ENCODE measurements at places on chromosomes 7 and 10.
A peak's percentile ranks its signal among the peaks of the same experiment; 100 is the strongest.

DNA sequence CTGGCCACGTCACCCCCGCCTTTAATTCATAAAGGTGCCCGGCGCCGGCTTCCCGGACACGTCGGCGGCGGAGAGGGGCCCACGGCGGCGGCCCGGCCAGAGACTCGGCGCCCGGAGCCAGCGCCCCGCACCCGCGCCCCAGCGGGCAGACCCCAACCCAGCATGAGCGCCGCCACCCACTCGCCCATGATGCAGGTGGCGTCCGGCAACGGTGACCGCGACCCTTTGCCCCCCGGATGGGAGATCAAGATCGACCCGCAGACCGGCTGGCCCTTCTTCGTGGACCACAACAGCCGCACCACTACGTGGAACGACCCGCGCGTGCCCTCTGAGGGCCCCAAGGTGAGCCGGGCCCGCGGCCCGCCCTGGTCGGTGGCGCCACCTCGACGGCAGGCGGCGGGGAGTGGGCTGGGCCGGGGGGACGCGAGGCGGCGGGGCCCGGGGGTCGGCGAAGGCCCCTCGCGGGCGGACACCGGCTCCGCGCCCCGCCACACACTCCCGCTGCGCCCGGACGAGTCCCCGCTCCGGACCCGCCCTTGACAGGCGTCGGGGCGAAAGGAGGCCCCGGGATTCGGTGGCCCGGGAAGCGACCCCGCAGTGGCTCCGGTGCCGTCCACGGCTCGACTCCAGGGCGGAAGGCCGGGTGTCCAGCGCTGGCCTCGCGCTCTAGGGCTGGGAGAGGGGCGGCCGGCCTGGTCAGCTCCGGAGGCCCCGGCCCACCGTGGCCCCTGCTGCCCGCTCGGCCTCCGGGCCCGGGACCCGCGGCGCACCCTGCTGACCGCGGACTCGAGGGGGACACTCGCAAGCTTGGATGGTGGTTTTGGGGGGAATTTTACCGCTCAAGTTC lies 557 bp downstream of the BAG3 start:
- H3K36me3 ChIP-seq = no peaks in the 10 kb centered on the region
- no peaks in the 10 kb centered on the region for H3K27me3 ChIP-seq
- DNase-seq = peak; percentile 2
- H3K4me3 ChIP-seq = peak overlapping the region; percentile 90
- H3K27ac ChIP-seq = peak overlapping the region; percentile 74

DNA sequence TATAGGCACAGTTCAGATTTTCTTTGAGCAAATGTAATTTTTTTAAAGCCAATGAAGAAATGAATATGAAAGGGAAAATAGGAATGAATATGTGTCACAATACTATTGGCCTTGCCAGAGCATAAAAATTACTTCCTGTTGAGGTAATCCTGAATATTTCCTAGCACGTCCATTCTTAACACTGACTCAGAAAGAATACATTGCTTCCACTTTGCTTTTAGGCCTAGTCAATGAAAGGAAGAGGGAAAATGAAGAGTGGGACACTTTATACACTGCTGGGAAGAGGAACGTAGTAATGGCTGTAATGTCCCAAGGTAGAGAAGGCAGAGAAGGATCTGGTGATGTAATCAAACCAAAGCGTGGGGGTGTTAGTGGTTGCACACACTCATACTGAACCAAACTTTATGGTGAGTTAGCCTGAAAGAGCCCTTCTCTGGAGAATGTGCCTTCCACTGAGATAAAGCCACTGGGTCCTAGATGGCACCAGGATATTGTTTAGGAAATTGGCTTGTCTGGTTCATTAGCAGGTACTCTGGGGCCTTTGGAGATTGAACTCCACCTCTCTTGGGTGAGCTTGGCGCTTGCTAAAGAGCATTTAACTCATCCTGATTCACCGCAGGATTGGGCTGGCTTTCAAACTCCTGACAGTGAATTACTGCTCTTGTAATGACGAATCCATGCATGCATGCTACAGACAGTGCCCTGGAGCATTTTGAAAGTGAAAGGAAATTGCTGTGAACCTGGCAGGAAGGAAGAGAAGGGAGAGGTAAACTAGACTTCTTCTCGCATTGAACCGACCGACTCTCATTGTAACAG lies 254.9 kb downstream of the KIAA1217 start:
- H3K4me3 ChIP-seq = no peak overlapping the region
- DNase-seq = no peak
- peak overlapping the region; percentile 38 for H3K27ac ChIP-seq
- H3K4me1 ChIP-seq = peaks cover 6% of the 10 kb centered on the region

DNA sequence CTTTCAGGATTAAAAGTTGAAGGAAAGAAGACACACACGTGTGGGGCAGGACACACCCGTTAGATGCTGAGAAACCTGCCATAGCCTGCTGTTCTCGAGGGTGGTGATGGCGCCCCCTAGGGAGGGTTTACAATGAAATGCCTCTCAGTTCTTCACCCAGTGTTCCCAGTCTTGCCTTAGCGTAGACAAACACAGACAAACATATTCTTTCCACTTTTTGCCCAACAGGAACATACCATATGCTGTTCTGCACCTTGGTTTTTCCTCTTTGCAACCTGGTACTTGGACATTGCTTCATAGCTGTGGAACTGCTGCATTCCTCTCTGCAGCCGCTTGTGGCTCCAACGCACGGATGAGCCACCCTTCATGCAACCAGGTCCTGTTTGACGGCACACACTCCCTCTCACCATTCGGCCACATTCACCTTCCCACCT lies 23.3 kb upstream of the HSPA12A start:
- DNase-seq = peak; percentile 25
- peaks cover 57% of the 10 kb centered on the region for H3K27me3 ChIP-seq
- no peak overlapping the region for H3K27ac ChIP-seq

GRCh38 chr10:131960631-131961046 lies 21.1 kb downstream of the BNIP3 start:
- peaks cover 15% of the 10 kb centered on the region for H3K4me1 ChIP-seq
- peaks cover 18% of the 10 kb centered on the region for H3K36me3 ChIP-seq
- no peak overlapping the region for H3K4me3 ChIP-seq
- no peaks in the 10 kb centered on the region for H3K27me3 ChIP-seq
- H3K27ac ChIP-seq = no peak overlapping the region

- no peaks in the 10 kb centered on the region for H3K4me1 ChIP-seq
- no peak overlapping the region for H3K4me3 ChIP-seq
- H3K27ac ChIP-seq = no peak overlapping the region
- DNase-seq = no peak
- H3K36me3 ChIP-seq = no peaks in the 10 kb centered on the region
- H3K27me3 ChIP-seq = no peaks in the 10 kb centered on the region
Observed at GRCh38 chr7:111238886-111239285, 148.0 kb downstream of the LRRN3 start.

DNA sequence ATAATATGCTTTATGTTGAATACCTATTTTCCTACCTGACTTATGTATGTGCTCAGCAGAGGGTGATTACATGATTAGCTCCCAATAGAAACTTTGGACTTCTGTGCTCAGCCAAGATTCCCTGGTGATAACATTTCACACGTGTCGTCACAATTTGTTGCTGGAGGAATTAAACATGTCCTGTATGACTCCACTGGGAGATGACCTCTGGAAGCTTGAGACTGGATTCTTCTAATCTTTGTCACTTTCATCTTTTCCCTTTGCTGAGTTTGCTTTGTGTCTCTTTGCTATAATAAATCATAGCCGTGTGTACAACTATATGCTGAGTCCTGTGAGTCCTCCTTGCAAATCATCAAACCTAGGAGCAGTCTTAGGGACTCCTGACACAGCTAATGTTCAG lies 120.9 kb upstream of the LRRTM3 start:
- no peak overlapping the region for H3K27ac ChIP-seq

GRCh38 chr10:124612611-124613498 lies 131.3 kb downstream of the FAM53B start:
- peaks cover 9% of the 10 kb centered on the region for H3K4me1 ChIP-seq
- H3K4me3 ChIP-seq = no peak overlapping the region
- DNase-seq = no peak
- H3K27me3 ChIP-seq = no peaks in the 10 kb centered on the region
- peak overlapping the region; percentile 88 for H3K27ac ChIP-seq

GRCh38 chr10:106947643-106948042 lies 216.9 kb downstream of the SORCS1 start:
- H3K27ac ChIP-seq = no peak overlapping the region
- H3K4me1 ChIP-seq = no peaks in the 10 kb centered on the region
- no peak for DNase-seq
- H3K27me3 ChIP-seq = no peaks in the 10 kb centered on the region

DNA sequence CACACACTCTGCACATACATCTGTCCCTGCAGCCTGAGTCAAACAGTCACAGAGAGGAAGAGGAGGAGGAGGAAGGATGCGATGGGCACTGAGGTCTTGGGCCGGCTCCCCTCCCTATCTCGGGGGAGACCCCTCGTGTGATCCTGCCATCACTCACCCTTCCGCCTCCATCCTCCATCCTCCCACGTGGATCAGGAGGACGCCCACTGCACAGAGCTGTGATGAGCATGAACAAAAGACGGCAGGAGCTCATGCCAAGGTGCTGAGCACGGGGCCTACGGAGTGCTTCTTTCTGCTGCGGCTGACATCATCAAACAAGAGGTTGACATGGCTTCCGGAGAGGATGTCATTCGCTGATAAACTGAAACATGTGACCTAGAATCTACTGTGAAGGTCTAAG lies 68.0 kb downstream of the DIP2C start:
- DNase-seq = no peak
- H3K4me1 ChIP-seq = no peaks in the 10 kb centered on the region
- H3K27me3 ChIP-seq = peaks cover 54% of the 10 kb centered on the region
- H3K4me3 ChIP-seq = no peak overlapping the region
- no peak overlapping the region for H3K27ac ChIP-seq

- H3K4me3 ChIP-seq = no peak overlapping the region
- H3K27ac ChIP-seq = no peak overlapping the region
- no peaks in the 10 kb centered on the region for H3K4me1 ChIP-seq
- DNase-seq = peak; percentile 13
Observed at GRCh38 chr7:20219446-20220292, 2.5 kb upstream of the MACC1 start.

DNA sequence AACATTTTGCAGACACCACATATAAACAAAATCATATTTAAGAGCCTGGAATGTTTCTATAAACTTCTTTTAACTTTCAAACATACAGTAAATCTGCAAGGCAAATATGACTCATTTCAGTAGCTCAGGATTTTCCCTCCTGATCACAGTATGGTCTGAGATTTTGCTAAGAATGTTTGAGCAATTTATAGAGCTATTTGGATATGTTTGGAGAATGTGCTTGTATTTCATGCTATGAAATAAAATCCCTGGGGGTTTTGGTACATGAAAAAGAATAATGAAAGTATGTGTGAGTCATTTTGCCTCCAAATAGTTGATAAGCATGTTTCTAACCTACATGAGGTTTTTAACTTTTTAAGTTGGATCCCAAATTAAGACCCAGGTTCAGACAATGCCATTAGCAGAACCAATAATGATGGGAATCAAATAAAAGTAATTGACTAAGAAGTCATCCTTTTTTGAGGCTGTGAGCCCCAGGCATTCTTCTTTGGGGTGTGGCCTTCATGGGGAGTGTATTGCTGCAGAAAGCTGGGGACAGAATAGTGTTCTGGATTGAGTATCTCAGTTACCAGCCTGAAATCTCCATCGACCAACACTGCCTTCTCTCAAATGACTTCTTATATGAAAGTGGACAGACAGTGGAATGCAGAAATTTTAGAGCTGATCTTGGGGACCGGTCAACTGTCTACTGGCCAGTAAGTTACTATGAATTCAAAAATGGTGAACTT lies 66.1 kb upstream of the AGBL3 start:
- H3K4me3 ChIP-seq = no peak overlapping the region
- H3K27me3 ChIP-seq = no peaks in the 10 kb centered on the region
- H3K27ac ChIP-seq = no peak overlapping the region
- no peaks in the 10 kb centered on the region for H3K36me3 ChIP-seq

DNA sequence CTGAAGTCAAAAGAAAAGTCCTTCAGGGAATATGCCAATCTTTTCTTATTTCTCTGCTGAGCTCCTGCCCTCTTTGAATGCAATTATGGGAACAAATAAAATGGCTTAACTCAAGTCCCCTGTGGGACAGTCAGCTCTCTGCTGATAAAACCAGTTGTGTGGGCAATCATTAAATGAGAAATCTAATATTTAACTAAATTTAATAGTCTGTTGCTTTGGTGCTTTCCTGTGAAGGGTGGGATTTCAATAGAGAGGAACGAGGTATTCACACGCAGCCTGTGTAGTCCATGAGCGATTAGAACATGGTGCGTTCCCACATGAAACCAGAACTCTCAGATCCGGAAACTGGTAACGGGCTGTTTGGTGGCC lies 138.4 kb downstream of the PAXIP1 start:
- no peak overlapping the region for H3K4me3 ChIP-seq
- DNase-seq = no peak
- no peaks in the 10 kb centered on the region for H3K4me1 ChIP-seq

GRCh38 chr7:84497873-84498272 lies 303.3 kb upstream of the SEMA3A start:
- H3K4me1 ChIP-seq = no peaks in the 10 kb centered on the region
- H3K36me3 ChIP-seq = no peaks in the 10 kb centered on the region
- no peak for DNase-seq
- H3K27me3 ChIP-seq = no peaks in the 10 kb centered on the region
- no peak overlapping the region for H3K27ac ChIP-seq

Measured in T-cell (primary cell).